ENCODE measurements at places on chromosomes 3 and 15. TPM values are rescaled to one million over a fixed set of nuclear protein-coding genes. Genes with fewer than 3 reads are reported as not detected.
A peak's percentile ranks its signal among the peaks of the same experiment; 100 is the strongest.

The TUSC7 gene
- not detected for total RNA-seq

The CCDC191 gene
- total RNA-seq, result 2.0 TPM

- no peaks in the 10 kb centered on the region for H3K4me1 ChIP-seq
- no peak overlapping the region for H3K27ac ChIP-seq
- H3K36me3 ChIP-seq, result no peaks in the 10 kb centered on the region
- H3K4me3 ChIP-seq, result no peak overlapping the region
- no peak for DNase-seq
These were observed 146.6 kb upstream of the TPM1 start for GRCh38 chr15:62895905-62896316.

The BNC1 gene
- not detected for total RNA-seq

GRCh38 chr3:42504334-42505127, 2.1 kb downstream of the VIPR1 start:
- DNase-seq, result no peak
- H3K27ac ChIP-seq, result no peak overlapping the region
- H3K4me3 ChIP-seq, result peak overlapping the region; percentile 10
- H3K36me3 ChIP-seq, result no peaks in the 10 kb centered on the region
- peaks cover 16% of the 10 kb centered on the region for H3K27me3 ChIP-seq

- DNase-seq, result no peak
- no peaks in the 10 kb centered on the region for H3K27me3 ChIP-seq
- H3K36me3 ChIP-seq, result no peaks in the 10 kb centered on the region
- no peak overlapping the region for H3K4me3 ChIP-seq
These were observed 436.4 kb upstream of the KCNMB2 start for GRCh38 chr3:178099862-178100261.

- no peaks in the 10 kb centered on the region for H3K27me3 ChIP-seq
- no peak for DNase-seq
- peaks cover 3% of the 10 kb centered on the region for H3K36me3 ChIP-seq
- H3K4me1 ChIP-seq, result peaks cover 80% of the 10 kb centered on the region
- peak overlapping the region; percentile 85 for H3K27ac ChIP-seq
These were observed 51.7 kb downstream of the CHSY1 start for GRCh38 chr15:101200181-101200580.

The CHL1 gene
- not detected for total RNA-seq

DNA sequence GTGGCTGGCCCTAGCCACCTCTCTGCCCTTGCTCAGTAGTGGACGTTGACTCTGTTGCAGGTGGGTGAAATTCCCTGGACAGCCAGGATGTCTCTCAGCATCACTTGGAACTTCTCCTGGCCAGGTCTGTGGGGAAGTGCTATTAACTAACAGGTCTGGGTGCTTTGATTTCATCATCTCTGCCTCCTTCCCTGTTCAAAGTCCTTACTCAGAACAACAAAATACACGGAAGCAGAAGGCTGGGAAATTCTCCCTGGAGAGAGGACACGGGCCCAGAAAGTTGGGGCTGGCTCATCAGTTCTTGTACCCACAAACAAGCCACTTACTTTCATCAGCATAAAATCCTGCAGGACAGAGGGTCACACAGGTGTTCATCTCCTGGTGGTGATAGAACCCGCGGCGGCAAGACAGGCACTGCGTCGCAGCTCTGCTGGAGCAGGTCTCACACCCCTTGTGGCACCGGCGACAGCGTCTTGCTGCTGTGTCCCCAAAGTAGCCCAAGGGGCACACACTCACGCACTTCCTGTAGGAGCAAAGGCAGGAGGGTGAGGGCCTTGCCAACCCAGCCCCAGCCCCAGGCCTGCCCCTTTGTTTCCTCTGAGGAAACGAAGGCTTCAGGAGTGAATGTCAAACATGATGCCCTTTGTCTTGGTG, 29.6 kb upstream of the SNRPA1 start:
- H3K4me3 ChIP-seq, result no peak overlapping the region
- no peak overlapping the region for H3K27ac ChIP-seq
- H3K36me3 ChIP-seq, result no peaks in the 10 kb centered on the region
- peaks cover 4% of the 10 kb centered on the region for H3K27me3 ChIP-seq
- H3K4me1 ChIP-seq, result peaks cover 10% of the 10 kb centered on the region
